ENCODE measurements at places on chromosomes 16 and 17.

- no peak for DNase-seq
These were observed 1.5 kb upstream of the IST1 start for GRCh38 chr16:71893888-71894228.

DNA sequence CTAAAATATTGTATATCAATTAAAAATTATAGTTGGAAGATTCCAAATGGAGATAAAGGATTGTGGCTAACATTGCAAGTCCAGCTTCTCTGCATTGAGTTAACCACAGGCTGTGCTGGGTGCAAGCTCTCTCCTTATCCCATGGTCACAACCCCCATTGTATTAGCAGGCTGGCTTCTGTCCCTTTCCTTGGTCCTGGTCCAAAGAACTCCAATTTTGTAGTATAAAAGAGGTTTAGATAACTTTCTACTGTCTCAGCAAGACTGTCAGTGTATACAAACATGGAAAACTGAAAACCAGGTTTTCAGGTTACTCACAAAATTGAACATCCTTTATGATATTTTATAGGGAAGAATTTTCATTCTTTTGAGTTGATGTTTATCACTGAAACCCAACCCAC lies 76.6 kb upstream of the HS3ST3A1 start:
- no peak for DNase-seq

- no peak for DNase-seq
These were observed 488 bp downstream of the SPSB3 start for GRCh38 chr16:1781758-1782407.

GRCh38 chr16:30526137-30526822 lies at the start of gene ZNF768:
Gene ZNF768 (minus strand): TSS chr16:30526566. CDS start chr16:30526413, 153 bp downstream.
- no peak for DNase-seq

DNA sequence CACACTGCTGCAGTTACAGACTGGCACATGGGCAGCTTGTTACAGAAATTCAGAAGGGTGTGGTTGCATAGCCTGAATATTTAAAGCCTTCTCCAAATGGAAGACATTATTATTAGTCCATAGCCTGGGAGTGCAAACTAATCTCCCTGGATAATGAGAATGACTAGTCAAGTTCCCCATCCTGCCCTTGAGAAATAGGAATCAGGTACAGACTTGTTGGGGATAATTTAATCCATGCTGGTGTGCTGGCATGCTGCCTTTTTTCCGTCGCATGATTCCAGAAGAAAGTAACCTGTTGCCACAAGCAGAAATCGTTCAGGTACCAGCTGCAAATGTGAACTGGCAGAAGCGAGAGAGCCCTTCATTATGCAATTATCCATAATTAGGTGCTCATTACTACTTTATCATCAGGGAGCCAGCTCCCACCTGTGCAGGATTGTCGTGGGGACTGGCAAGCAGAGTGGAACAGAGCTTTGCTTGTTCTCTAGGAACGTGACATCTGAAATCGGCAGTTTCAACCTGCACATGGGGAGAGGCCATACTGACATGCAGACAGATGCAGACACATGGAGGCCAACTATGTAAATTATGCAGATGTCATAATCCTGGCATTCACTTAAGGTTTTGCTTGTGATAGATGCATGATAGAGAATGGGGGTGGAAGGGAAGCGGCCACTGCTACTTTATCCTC lies 419.4 kb downstream of the PMP22 start:
- no peak for DNase-seq

DNA sequence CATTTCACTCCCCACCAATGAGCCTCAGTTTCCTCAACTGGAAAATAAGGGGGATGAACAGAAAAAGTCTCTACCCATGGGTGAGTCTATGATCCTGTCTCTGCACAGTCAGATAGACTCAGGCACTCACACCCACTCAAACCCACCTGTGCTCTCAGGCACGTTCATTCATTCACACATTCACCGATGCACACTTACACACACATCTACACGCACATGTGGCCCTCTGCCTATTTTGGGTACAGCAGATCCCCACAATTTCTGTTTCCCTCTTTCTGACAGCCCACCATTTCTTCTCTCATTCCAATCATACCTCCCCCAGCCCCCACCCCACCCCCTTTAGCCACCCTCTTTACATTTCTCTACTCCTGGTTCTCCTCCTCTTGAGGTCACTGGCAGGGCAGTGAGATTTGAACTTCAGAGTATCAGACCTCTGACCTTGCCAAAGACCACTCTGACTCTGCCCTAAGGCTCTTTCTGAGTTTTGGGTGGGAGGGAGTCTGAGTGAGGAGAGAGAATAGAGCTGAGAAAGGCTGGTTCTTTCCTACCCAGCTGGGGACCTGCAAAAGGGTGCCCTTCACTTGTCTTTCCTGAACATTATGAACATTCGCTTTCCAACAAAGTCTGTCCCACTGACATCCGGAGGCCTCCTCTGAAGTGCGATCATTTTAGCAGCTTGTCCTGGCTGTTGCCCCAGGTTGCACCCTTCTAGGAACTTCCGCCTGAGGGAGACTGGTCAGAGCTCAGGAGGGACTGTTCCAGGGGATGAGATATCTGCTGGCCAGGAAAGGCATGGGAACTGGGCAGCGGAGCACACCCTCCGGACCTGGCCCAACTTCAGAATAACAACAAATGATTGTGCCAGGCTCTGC lies 10.1 kb upstream of the COL1A1 start:
- DNase-seq: no peak

DNA sequence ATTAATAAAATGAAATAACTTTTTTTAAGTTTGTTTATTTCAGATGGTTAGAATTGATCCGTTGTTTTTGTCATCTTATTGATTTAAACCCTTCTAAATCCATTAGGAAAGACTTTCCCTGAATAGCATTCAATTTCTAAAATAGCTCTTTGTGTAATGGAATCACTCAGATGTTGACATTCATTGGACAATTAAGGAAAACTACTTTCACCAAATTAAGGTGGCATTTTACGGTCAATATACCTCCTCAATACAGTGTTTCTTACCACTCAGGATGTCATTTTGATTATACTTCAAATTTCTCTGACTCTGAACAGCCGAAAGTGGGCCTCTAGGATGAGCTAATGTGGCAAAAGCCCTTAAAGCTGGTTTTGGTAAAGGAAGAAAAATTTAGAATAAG lies 1.8 kb downstream of the ARL6IP1 start:
- no peak for DNase-seq

DNA sequence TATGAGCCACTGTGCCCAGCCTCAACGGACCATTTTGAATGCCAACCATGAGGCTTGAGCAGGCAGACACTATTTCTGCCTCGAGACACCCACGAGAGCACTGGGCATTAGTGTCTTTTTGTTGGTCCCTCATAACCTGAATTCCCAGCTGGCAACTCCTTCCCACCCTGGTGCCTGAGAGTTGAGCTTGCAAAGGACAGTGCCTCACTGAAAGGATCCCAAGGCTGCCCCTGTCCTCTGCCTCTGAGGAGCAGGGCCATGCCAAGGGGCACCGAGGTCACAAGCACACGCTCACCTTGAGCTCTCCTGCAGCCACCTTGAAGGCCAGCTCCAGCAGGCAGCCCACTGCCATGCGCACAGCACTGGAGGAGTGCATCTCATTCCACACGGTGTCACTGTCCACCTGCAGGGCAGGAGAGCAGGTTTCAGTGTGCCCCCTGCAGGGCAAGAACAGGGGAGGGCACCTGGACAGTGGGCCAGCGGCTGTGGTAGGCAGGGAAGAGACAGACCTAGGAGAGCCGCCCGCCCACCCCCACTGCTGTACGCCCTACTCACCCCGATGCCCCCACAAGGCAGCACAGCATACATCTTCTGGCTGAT lies 12.8 kb downstream of the G6PC3 start:
- DNase-seq: no peak

- DNase-seq: no peak
These were observed 18.4 kb downstream of the STX8 start for GRCh38 chr17:9557161-9557755.
